Heart left ventricle (tissue), 16 donors: ENCODE measurements at places on chromosomes 4 and X.

GRCh38 chr4:57109847-57110639, at the start of gene IGFBP7:
Gene IGFBP7, minus strand, starts transcription at chr4:57110385. Its CDS starts 34 bp downstream, at chr4:57110351.
- DNase-seq: peak; percentile 77

- no peak for DNase-seq
These were observed 37.3 kb upstream of the STAG2 start for GRCh38 chrX:123924186-123924585.

DNA sequence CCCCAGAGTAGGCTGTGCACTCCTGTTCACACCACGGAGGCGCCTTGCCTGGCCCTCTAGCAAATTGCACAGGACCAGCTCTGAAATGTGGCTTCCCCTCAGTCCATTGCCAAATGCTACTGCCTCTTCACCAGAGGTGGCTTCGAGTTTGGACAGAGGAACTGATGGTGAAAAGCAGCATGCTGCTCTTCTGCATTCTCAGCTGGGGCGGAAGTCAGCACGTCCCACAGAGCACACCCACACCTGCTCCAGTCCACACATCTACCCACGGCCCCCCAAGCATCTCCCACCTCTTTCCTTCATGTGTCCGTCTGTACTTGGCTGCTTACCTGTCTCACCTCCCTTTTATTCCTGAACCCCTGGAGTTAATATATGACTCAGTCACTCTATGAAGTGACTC, 43.5 kb downstream of the LRP2BP start:
- DNase-seq: no peak

DNA sequence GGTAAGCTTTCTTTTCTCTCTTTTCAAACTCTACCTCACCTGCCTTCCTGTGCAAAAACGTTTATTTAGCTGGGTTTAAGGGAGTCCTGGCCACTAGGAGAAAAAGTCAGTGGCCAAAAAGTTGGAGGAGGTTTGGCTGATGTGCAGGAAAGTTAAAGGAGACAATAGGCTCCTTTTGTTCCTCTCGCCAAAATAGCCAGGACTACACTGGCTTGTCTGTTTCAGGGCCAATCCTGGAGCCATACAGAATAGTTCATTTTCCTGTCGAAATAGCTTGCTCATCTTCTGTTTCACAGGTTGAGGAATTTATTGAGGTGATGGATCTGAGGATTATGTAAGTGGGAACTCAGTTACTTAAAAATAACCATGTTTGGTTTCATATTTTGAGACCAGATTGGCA, 423 bp downstream of the HEPH start:
- no peak for DNase-seq

GRCh38 chrX:122586831-122587230, 597.2 kb upstream of the GRIA3 start:
- no peak for DNase-seq

GRCh38 chr4:151204925-151205524, 71.9 kb upstream of the PRSS48 start:
- DNase-seq: no peak

GRCh38 chrX:19609541-19609940, 94.2 kb upstream of the MAP3K15 start:
- no peak for DNase-seq

GRCh38 chr4:123804196-123804721, 407.7 kb downstream of the SPRY1 start:
- DNase-seq: no peak

- DNase-seq: no peak
These were observed 49.8 kb upstream of the TNIP3 start for GRCh38 chr4:121213940-121214339.

- DNase-seq: no peak
These were observed 147.5 kb downstream of the DLG3 start for GRCh38 chrX:70592091-70592490.

GRCh38 chr4:128061566-128062536, 739 bp downstream of the LARP1B start:
- DNase-seq: peak; percentile 59

- peak; percentile 83 for DNase-seq
These were observed 88.3 kb downstream of the ZNF718 start for GRCh38 chr4:212438-213188.

- no peak for DNase-seq
These were observed 88.5 kb downstream of the DCUN1D4 start for GRCh38 chr4:51931461-51931860.

- DNase-seq: no peak
These were observed 214.9 kb upstream of the MAD2L1 start for GRCh38 chr4:120281581-120281980.

DNA sequence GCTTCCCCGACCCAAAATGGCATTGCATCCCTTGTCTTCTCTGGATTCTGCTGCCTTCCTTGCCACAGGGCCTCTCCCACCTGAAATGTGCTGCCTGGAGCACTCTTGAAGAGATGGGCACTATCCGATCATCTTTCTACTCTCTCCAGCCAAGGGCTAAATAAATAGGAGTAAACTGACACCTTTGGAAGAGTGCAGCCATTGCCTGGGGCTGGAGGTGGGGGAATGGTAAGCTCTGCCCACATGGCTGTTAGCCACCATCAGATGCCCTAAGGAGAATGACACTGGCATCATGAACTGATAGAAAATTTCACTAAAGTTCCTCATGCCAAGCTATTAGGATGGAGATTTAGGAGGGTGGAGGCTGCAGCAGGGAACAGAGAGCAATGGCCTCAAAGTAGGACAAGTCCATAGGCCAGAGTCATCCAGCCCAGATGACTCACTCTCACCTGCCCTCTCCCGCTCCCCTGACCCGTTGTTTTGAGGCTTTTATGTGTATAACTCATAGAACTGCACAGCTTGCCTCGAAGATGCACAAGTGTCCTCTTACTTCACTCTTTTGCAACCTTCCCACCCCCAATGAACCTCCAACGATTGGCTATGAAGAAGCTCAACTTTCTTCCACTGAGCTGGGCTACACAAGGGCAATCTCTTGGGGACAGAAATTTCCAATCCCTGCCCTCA, 822 bp upstream of the PFKFB1 start:
- DNase-seq: no peak

GRCh38 chr4:127219232-127219631, 413.5 kb upstream of the INTU start:
- no peak for DNase-seq

GRCh38 chr4:16029886-16030285, 53.9 kb downstream of the PROM1 start:
- no peak for DNase-seq

DNA sequence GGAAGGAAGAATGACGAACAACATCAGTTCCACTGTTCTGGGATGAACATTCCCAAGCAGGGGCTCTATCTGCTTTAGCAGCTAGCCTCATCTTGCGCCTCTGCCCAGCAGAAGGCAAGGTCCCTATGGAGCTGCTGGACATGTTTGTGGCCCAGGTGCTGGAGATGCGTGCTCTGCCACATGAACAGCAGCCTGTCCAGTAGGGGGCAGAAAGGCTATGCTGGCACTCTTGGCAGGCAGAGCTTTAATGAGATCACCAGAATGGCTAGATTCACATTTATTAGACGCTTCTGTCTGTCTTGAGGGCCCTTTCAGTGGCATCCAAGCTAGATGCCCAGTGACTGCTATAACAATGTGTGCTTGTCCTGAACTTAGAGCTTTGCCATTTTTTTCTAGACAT, 1826.0 kb downstream of the STIM2 start:
- DNase-seq: no peak

- DNase-seq: no peak
These were observed 233.3 kb upstream of the EDNRA start for GRCh38 chr4:147247579-147247978.

GRCh38 chr4:184282251-184282713, 64.6 kb upstream of the ENPP6 start:
- no peak for DNase-seq

DNA sequence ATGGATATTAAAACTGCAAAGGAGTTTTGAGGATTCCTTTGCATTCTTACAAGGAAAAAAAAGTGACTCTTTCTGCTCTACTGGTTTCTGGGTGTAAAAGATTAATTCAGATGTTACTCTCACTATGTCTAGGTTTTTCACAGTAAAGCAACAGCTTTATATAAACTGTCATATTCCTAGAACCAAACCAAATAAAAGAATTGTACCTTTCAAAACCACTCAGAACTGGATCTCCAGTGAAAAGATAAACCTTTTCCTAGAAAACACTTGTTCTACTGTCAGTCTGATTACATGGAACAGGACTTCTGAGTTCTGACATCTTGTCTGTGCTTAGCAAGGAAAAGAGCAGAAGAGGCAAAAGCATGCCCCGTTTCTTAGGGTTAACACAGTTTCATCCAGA, 5.0 kb upstream of the PPID start:
- DNase-seq: no peak

- no peak for DNase-seq
These were observed 21.6 kb downstream of the TEC start for GRCh38 chr4:48247878-48248558.

DNA sequence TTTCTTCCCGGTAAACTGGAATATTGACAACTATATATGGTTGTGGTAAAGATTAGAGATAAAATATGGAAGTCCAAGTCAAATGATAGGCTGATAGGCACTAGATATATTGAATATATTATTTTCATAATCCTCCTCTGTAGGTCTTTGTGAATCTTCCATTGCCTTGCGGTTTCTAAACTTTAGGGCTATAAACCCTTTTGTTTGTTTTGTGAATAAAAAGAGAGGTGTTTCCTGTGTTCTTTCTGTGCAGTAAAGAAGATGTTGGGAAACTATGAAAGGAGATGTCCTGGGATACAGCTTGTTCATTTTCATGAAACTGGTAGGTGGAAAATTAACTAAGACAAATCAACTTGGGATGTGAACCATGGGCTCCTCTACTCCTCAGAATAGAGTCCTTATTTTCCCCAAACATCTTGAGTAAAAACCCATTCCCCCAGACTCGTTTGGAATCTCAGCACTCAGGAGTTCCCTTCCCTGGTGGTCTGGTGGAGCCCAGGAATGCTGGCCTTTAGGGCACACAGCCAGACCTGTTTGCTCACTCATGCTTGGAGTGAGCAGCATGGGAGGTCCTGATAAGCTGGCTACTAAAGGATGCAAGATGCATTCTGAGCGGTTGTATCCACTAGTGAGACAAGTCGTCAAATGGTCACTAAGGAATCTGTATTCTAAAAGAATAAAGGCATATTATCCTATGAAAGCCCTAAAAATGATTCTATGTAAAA, 22.2 kb downstream of the PRDM8 start:
- DNase-seq: no peak

- DNase-seq: no peak
These were observed 107.9 kb downstream of the FBXW7 start for GRCh38 chr4:152427981-152428380.

DNA sequence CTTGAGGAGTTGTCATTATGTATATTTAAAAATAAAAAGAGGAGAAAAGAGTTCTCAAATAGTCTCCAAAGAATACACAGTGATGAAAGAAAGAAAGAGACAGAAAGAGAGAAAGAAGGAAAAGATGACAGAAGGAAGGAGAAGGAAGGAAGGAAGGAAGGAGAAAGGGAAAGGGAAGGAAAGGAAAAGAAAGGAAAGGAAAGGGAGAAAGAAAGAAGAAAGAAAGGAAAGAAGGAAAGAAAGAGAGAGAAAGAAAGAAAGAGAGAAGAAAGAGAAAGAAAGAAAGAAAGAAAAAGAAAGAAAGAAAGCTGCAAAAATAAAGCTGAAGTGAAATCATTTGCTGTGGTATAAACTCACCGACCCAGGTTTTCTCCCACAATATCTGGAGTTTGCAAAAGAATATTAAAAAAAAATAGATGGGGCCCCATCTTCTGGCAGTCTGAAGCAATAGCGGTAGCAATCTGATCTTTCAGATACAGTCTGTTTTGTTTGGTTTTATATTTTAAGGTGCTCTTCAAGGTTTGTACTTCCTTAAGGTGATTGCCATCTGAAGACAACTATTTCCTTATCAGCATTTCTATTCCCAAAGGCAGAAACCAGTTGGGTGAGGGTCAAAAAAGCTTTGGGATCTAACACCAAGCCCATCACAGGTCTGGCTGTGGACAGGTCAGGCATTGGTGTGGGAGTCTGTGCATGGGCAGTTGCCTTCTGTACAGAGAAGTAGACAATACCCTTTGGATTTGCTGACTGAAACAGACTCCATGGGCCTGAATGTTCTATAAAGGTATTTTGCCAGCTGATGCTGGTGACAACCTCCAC, 160.4 kb downstream of the CPEB2 start:
- no peak for DNase-seq

DNA sequence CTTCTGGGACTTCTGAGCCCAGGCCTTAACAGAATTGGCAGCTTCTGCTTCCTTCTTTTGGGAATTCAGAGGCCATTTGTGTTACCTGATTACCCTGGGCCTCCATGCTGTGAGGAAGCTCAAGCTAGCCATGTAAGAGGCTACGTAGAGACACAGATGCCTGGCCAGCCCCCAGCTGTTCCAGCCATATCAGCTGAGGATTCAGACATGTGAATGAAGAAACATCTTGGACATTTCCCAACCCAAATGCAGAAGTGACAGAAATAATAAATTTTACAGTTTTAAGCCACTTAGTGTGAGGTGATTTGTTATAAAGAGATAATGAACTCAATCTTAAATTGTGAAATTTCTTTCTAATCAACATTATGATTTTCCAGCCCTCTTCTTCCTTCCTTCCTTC, 18.7 kb upstream of the ZNF827 start:
- no peak for DNase-seq

DNA sequence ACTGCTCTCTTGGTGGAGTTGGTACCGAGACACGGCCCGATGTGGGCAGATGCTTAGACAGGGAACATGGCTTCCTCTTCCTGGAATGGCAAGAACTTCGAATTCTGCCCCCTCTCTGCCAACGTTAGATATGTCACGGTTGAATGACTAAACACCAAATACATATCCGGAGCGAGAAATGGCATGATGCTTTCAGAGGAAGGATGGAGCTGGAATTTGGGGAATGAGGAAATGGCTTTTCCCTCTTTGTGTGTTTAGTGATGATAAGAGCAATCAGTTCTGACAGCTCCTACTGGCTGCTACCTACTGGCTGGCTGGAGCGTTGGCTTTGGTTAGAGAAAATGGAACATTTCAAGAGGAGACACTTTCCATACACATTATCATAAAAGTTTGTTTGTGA, 140.0 kb downstream of the DHRSX start:
- DNase-seq: no peak

- no peak for DNase-seq
These were observed 87.8 kb upstream of the NPNT start for GRCh38 chr4:105807496-105807895.

- no peak for DNase-seq
These were observed 191.7 kb downstream of the CRLF2 start for GRCh38 chrX:1020634-1021166.

DNA sequence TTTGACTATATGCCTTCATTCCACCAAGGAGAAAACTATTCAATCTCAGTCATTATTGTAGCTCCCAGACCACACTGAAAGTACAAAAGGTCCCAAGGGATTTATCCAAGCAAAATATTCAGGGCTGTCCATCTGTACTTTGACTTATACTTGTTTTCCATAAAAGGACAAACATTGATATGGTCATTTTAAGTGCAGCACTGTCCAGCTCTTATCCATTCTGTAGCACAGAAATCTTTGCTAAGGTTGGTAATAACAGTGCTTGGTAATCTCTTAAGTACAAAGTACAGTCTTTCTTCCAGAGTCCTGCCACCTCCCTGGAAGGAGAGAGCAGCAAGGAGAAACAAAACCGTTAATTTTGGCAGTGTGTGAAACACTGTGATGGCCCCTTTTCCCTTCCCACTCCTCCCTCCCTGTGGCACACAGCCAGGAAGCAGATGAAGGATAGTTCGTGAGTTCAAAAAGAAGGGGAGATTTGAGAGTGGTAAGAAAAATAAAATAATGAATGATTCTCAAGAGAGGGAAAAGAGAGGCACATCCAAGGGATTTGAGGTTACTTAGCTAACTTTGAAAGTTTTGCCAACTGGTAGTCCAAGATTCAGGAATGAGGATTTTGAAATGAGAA, 6.8 kb upstream of the CXCL2 start:
- DNase-seq: peak; percentile 41

GRCh38 chr4:125801924-125802323, 487.2 kb downstream of the FAT4 start:
- DNase-seq: no peak

GRCh38 chr4:82481506-82481840, 51.1 kb downstream of the ENOPH1 start:
- no peak for DNase-seq
